ENCODE measurements at places on chromosomes 4 and X.

GRCh38 chrX:70808942-70809940, 99.3 kb downstream of the TEX11 start:
- DNase-seq: no peak

- DNase-seq: no peak
Measured at GRCh38 chr4:123588631-123589241, 192.1 kb downstream of the SPRY1 start.

GRCh38 chr4:123621072-123621705, 224.6 kb downstream of the SPRY1 start:
- DNase-seq: no peak

- DNase-seq: no peak
Measured at GRCh38 chr4:126223784-126224407, 909.1 kb downstream of the FAT4 start.

DNA sequence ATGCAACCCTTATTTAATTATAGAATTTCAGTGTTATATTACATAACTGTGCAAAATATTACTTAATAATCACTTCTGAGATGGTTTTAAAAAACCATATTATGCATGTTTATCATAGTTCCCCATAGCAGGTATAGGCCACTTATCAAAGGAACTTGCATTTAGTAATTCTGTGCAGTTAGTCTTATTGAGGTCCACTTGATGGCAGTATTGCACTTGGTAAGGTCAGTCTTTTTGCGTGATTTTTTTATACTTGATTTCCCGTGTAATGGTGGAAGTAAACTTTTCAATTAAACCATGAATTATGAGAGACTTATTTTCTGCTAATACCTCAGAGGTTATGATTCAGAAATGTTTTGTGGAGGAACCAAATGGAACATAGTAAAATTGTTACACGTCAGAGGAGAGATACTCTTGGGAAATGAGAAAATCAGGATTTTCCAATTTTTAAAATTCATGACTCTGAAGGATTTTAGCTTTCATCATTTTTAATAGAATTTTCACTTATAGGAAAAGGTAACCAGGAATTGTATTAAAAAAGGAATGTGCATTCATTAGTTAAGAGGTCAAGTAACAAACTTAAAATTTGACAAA, 230.0 kb downstream of the CCSER1 start:
- no peak for DNase-seq

DNA sequence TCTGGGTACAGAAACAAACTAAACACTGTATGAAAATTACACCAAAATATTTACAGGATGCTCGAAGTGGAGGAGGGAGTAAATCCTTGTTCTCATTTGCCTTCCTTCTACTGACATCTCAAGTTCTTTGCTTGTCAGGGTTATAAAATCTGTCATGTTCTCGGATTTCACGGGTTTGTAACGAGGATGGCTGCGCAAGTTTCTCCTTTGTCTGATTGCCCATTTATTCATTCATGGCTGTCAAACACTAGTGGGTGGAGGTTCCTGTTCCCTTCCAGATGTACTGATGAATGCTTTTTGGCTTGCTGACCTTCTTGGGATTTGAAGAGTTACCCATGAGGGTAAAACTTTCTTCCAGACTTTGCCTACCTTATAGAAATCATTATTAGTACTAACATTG, 206.9 kb downstream of the SPCS3 start:
- no peak for DNase-seq

GRCh38 chrX:56248492-56248891, 16.3 kb downstream of the KLF8 start:
- peak; percentile 61 for DNase-seq

- DNase-seq: no peak
Measured at GRCh38 chr4:76554630-76555029, 119.6 kb downstream of the SHROOM3 start.

- DNase-seq: no peak
Measured at GRCh38 chr4:7980036-7980435, 40.4 kb upstream of the AFAP1 start.

DNA sequence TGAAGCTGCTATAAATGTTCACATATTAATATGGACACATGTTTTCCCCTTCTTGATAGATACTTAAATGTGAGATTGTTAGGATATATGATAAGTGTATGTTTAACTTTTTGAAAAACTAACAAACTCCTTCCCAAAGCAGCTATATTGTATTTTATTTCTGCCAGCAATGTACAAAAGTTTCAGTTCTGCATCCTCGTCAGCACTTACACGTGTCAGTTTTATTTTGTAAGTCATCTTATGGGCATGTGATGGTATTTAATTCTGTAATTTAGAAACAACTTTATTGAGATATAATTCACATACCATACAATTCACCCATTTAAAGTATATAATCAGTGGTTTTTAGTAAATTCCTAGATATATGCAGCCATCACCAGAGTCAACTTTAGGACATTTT, 31.6 kb downstream of the RAPGEF2 start:
- no peak for DNase-seq

DNA sequence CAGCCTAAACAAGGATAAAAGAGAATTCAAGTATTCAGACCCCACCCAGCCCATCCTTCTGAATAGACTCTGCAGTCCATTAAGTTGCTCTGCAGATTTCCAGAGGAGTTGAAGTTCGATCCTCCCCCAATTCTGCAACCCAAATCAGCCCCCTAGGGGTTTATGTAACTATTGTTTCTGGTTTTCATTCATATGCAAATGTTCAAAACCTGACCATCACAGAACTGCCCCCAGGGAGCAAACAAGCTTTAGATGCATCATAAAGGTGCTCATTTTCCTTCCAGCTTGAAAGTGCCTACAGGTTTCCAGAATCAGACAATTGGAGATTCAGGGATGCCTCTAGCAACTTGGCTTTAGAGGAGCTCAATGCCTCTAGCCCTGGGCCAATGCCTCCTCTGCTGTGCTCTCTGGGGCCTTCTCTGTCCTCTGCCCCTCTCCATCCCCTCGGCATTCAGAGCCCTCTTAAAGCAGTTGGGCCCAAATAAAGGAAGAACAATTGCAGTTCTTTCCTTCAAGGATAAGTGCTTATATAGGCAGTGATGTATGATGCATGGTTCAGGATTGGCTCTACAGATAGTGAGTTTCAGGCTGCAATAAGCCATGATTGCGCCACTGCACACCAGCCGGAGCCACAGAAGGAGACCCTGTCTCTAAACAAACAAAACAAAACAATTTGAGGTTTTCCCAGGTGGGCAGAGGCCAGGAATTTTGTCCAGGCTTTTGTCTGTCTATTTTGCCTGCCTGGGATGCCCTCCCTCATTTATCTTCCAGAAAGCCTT, 23.5 kb upstream of the SPINK2 start:
- DNase-seq: no peak

DNA sequence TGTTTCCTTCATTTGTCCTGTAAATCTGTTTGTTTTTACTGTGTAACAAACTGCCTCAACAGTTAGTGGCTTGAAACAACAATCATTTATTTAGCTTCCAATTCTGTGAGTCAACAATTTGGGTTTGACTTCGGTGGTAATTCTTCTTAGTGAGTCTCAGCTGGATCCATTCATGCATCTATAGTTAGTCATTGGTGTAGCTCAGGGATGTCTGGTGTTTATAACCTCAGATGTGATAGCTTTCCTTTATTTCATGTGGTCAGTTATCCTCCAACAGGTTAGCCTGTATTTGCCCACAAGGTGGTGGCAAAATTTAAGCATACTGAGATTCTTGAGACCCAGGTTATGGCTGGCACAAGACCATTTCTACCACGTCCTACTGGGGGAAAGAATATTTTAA, 1267.2 kb downstream of the RAPGEF2 start:
- DNase-seq: no peak

DNA sequence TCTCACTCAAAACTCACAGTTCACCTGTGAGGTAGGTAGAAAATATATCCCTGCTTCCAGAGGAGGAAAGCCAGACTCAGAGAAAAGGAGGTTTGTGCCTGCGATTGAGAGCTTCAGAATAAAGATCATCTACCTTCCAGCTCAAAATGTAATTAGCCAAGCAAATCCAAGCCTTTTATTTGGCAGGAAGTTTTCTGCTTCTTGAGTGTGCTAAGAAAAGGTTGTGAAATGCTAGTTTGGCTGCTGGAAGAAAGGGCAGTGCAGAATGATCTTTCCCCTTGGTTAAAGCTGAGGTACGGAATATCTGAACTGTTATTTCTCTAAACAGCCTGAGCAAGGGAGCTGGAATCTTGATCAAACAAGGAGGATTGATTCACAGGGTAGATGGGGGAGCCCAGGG, 59.7 kb upstream of the VCX3B start:
- no peak for DNase-seq

GRCh38 chr4:85860066-85860740, 385.3 kb downstream of the ARHGAP24 start:
- DNase-seq: no peak

GRCh38 chr4:145183581-145183980, 3.2 kb upstream of the OTUD4 start:
- DNase-seq: no peak

GRCh38 chr4:173214661-173215060, 46.0 kb downstream of the GALNT7 start:
- DNase-seq: no peak

GRCh38 chr4:114598191-114599121, at the start of gene UGT8:
UGT8 (plus strand) TSS chr4:114598807; CDS start chr4:114622881, 24,074 bp downstream.
- DNase-seq: peak; percentile 31

DNA sequence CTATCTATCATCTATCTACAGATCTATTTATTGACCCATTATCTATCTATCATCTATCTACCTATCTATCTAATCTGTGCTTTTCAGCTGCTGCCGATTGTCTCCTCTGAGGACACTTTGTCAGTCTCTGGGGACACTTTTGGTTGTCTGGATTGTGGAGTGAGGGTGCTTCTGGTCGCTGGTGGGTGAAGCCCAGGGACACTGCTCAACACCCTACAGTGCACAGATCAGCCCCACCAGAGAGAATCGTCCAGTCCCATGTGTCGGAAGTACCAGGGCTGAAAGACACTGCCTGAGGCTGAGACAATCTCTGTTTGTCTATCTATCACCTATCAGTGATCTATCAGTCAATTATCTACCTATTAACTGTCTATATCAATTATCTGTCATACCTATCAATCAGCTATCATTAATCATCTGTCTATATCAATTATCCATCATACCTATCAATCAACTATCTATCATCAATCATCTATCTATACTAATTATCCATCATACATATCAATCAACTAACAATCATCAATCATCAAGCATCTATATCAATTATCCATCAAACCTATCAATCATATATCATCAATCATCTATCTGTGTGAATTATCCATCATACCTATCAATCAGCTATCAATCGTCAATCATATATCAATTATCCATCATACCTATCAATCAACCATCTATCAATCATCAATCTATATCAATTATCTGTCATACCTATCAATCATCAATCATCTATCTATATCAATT, 70.0 kb upstream of the PPP2R3B start:
- DNase-seq: no peak

GRCh38 chr4:8336412-8337075, 67.0 kb downstream of the HTRA3 start:
- DNase-seq: no peak

DNA sequence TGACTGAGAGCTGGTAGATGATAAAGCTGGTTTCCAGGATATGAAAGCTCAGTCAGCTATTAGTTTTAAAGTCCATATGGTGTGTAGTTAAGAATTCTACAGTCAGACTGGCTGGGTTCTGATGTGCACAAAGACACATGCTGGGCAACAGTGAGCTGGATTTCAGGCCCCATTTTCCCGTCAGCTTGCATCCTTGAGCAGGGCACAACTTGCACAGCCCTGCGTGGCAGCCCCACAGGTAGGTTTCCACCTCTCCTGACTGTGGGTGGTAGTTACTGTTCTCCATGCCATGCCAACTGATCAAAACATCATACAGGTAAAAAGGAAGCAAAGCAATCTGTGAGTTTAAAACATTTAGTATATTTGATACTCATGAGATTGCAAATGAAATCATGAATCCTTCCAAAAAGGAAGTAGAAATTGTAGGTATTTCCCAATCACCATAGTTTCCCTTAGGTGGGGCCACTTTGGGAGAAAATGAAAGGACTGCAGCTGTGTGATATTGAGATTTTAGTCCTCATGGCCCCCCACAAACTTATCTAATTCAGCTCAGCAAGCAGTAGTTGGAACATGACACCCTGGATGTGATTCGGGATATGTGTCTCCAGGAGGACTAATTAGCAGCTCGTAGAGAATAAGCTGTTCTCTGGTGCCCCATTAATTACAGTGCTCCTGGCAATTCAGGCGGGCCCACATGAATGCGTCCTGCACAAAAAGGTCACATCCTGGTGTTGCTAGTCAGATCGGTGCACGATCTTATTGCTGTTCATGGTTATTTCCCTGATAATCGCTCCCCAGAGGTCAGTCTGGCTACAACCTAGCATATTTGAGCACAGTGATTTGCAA, 42.4 kb upstream of the NOCT start:
- no peak for DNase-seq

GRCh38 chrX:554271-554670, 76.3 kb upstream of the SHOX start:
- no peak for DNase-seq

DNA sequence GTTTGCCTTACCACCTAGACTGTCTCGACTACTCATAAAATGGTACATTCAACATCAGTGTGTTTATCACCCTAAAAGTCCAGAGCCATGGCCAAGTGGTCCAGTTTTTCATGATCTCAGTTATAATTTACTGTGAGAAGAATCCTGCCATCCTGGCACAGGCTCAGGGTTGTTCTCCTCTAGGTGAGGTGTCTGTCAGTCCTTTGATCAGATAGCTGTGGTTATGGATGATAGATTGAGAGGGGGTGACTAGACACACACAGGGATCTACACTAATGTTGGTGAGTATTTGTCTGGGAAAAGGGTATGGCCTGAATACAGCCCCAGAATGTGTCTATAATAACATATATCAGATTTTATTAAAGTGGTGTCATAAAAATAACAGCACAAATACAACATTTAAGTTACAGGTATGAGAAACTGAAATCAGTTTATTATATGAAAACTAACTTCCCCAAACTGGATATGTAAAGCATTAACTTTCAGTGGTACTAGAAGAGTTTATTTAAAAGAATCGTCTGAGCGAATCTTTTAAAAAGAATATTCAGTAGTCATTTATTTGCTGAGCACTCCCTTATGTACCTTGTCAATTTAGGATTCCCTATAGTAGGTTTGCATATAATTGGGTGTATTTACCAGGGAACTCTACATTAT, 93.3 kb downstream of the STIM2 start:
- no peak for DNase-seq

DNA sequence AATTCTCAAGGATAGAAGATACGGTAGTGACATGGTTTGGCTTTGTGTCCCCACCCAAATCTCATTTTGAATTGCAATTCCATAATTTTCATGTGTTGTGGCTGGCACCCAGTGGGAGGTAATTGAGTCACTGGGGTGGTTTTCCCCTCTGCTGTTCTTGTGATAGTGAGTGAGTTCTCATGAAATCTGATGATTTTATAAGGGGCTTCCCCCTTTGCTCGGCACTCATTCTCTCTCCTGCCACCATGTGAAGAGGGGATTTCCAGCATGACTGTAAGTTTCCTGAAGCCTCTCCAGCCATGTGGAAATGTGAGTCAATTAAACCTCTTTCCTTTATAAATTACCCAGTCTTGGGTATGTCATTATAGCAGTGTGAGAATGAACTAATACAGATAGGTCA, 8.5 kb upstream of the SPANXN4 start:
- DNase-seq: no peak

GRCh38 chr4:54658252-54659093, 716 bp downstream of the KIT start:
- peak; percentile 7 for DNase-seq
